ENCODE measurements at places on chromosomes 2 and 18. TPM values are rescaled to one million over a fixed set of nuclear protein-coding genes. Genes with fewer than 3 reads are reported as not detected.

The REG3A gene
- not detected for total RNA-seq

- no peaks in the 10 kb centered on the region for H3K27me3 ChIP-seq
- H3K36me3 ChIP-seq = peaks cover 3% of the 10 kb centered on the region
- H3K4me3 ChIP-seq = no peak overlapping the region
- no peak overlapping the region for H3K27ac ChIP-seq
- H3K4me1 ChIP-seq = no peaks in the 10 kb centered on the region
Measured at GRCh38 chr18:10475276-10475653, 20.8 kb downstream of the APCDD1 start.

The UGT1A10 gene
- total RNA-seq = not detected

- no peaks in the 10 kb centered on the region for H3K27me3 ChIP-seq
- H3K4me3 ChIP-seq = no peak overlapping the region
- DNase-seq = no peak
Measured at GRCh38 chr2:28360058-28360717, 32.5 kb upstream of the FOSL2 start.

The DHRS9 gene
- not detected for total RNA-seq

DNA sequence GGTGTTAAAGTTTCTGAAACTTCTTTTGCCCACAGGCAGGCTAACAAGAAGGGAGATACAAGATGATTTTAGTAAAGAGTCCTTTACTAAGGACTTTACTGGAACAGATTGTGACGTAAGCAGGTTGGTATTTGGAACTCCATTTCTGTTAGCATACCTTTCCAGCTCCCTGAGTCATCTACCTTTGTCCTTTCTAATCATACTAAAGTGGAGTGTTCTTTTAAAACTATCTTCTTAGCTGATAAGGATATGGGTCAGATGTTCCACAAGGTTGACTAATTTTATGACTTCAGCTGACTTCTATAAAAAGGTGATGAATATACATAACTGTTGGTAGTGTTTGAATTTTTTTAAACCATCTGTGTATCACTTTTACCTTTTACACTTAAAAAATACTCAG, 21.1 kb downstream of the UGP2 start:
- peaks cover 88% of the 10 kb centered on the region for H3K36me3 ChIP-seq
- no peak overlapping the region for H3K27ac ChIP-seq
- H3K4me3 ChIP-seq = no peak overlapping the region

DNA sequence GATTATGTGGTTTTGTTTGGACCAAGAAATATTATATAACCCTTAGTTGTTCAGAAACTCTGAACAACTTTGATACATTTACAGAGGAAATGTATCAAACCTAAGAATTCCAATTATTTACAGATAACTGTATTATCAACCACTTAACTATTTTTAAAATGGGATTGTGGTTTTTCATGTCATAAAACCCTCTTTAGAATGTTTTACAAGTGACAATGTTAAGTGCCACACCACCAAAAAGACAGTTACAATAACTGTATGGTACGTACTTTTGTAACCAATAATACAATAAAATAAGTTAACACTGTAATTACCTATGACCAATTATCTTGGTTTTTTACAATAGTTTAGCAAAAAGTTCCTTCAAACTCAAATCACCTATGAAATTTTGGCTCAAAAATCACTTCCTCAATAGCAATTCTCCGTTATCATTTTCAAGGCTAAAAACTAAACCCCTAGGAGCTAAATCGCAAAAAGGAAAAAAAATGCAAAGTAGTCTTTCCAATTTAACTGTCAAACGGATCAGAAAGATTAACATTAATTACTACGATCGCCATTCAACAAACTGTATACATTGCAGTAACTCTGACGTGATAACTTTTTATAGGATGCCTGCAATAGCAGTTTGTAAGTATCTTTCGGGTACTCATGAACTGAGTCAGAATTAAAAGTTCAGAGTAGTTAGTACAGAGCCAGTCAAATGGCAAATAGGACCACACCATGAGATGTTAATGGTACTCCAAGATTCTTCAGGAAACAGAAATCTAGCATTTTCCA, 1.5 kb downstream of the ROCK1 start:
- no peaks in the 10 kb centered on the region for H3K36me3 ChIP-seq
- no peak overlapping the region for H3K27ac ChIP-seq
- no peak for DNase-seq
- no peaks in the 10 kb centered on the region for H3K27me3 ChIP-seq
- H3K4me1 ChIP-seq = no peaks in the 10 kb centered on the region

DNA sequence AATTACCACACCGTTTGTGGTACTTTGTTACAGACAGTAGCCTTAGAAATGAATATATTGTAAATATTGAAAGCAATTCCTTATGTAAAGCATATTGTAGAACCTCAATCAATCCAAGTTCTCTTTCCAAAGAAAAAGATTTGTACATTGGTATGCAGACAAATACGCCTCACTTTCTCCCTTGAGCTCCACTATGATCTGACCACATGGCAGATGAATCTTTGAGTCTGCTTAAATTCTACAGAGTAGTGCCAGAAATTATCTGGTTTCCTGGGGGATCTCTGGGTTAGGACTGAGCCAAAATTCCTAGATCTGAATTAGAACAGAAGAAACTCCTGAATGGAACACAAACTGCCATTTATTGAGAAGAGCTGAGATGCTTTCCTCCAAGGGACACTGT, 99.0 kb downstream of the CPO start:
- no peaks in the 10 kb centered on the region for H3K27me3 ChIP-seq
- no peaks in the 10 kb centered on the region for H3K36me3 ChIP-seq
- no peak overlapping the region for H3K4me3 ChIP-seq
- no peak for DNase-seq
- no peak overlapping the region for H3K27ac ChIP-seq
- H3K4me1 ChIP-seq = peaks cover 8% of the 10 kb centered on the region

DNA sequence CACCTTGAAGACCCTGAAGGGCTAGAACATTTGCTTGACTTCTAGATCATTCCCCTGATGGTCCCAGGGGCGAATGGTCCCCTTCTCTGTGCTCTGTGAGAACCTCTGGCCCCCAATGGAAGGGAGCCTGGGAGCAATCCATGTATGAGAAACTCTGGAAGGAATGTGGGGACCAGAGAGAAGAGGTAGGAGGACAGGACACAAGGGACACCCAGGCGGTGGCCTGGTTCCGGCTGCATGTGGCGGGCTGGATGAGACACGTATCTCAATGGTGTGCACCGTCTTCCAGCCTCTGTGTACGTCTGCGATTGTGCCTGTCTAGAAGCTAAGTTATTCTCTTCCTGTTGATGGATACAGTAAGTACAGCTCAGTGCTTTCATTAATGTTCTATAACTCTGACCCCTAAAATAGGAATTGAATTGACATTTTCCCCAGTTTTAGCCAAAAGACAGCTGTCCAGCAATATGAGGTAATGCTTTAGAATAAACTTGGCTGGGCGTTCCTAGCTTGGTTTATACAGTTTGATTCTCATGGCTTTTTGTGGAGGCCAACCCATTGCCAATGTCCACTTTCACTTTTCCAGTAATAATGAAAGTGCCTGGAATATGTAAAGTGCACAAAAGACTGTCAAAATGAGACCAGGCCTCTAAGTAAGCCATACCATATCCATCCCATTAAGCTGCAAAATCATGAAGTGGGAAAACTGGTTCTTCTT, 30.1 kb upstream of the COPS8 start:
- H3K27ac ChIP-seq = no peak overlapping the region
- H3K4me3 ChIP-seq = no peak overlapping the region
- H3K36me3 ChIP-seq = no peaks in the 10 kb centered on the region
- H3K27me3 ChIP-seq = peaks cover 5% of the 10 kb centered on the region

DNA sequence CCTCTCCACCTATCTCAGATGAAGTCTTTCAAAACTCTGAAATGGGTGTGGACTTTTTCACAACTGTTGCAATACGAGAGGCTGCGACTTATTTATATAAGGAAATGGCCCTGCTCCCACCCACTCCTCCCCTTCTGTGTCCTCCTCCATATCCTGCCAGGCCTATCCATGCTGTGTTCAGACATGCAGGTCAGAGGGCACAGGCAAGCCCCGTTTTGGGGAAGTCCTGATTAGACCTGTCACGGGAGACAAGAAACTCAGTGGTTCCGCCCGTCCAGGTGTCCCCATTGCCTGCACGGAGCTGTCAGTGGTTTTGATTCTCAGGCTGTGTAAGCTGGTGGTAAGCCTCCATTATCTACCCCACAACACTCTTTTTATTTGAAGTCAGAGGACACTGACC, 99.6 kb upstream of the MGAT5 start:
- no peak for DNase-seq
- H3K4me1 ChIP-seq = peaks cover 9% of the 10 kb centered on the region
- no peaks in the 10 kb centered on the region for H3K36me3 ChIP-seq
- no peak overlapping the region for H3K27ac ChIP-seq

The SKA1 gene
- 29.5 TPM for total RNA-seq
